ENCODE measurements at places on chromosomes 3 and 15. TPM values are rescaled to one million over a fixed set of nuclear protein-coding genes. Genes with fewer than 3 reads are reported as not detected.

DLL4 gene
- total RNA-seq = 0.07 TPM

SCAANT1 gene
- total RNA-seq = not detected

GRCh38 chr3:134857776-134858362, 62.8 kb downstream of the EPHB1 start:
- no peak for DNase-seq

DNA sequence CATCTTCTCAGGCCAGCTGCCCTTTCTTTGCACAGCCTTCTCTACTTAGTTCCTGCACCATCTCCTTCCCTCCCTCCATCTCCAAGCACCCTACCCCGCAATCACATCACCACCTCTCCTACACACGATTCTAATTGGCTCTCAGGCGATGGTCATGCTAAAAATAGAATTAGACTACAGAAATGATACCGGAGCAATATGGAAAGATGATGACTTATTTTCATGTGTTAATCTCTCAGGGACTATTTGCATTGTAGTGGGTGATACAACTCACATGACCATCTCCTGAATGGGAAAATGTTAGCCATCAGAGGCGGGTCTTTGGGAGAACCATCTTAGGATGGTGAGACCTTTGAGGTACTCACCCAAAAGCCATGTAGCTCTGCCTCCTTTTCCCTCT, 54.7 kb upstream of the PPARG start:
- no peak for DNase-seq

- no peak for DNase-seq
Observed at GRCh38 chr15:74568594-74568993, 27.6 kb downstream of the ARID3B start.

GRCh38 chr15:98744506-98744905, 96.2 kb downstream of the IGF1R start:
- DNase-seq = no peak

DNA sequence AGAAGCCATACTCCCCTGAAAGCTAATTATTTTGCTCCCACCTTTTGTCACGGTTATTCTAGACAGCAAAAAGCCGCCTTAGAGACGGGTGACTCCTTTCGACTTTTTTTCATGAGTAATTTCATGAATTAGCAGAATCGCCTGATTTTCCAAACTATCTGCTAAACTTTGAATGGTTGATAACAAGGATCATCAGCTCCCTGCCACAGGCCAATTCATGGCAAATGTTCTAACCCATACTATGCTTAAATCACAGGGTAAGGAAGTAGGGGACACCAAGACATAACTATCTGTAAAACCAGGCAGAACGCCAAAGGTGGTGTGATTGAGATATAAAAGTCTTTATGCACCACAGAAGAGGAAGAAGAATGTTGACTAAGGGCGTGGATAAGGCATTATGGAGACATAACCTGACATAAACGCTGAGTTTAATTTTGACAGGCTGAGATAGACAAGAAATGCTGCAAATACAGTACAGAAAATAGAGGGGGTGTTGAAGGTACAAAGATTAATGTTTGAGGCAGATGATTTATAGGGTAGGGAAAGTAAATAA, 891 bp upstream of the DMXL2 start:
- DNase-seq = peak; percentile 42

DNA sequence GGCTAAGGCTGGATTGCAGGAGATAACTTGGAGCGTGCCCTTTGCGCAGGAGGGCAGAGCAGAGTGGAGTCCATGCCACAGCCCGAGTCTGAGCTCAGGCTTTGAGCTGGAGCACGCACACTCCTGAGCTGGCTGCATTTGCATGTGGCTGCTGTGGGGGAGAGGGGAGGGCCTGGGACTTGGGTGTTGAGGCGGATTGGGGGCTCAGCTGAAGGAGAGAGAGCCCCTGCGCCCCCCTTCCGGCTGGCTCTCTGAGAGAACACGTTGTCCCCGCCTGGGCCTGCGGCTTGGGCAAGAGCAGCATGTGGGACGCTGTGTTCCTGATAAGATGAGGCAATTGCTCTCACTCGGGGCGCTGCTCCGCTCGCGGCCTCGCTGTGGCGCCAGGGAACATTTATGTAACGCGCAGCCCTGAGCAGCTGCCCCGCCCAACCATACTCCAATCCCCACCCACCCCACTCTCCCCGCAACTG, 39.1 kb downstream of the KLF13 start:
- no peak for DNase-seq
